Hematopoietic multipotent progenitor cell treated with erythropoietin and hydrocortisone succinate and interleukin-3 and kit ligand, for 17 days (in vitro differentiated cells): ENCODE measurements at places on chromosomes 3 and 15.

GRCh38 chr15:96171853-96172296 is 158.6 kb upstream of the NR2F2 start:
- no peak for DNase-seq

DNA sequence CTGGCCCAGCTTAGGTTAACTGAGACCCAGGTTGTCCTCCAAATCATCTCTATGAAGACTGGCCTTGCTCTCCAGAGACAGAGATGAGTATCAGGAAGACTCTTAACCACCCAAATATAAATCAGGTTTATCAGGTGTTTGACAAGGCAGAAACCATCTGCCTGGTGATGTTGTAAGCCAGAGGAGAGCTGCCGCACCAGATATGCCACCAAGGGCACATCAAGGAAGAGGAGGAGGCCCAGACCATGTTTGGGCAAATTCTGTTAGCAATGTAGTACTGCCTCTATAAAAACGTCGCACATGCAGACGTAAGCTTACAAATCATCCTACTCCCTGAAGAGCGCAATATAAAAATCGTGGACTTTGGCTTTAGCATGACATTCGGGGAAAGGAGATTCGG is 21.0 kb upstream of the RPL32 start:
- DNase-seq, result no peak

DNA sequence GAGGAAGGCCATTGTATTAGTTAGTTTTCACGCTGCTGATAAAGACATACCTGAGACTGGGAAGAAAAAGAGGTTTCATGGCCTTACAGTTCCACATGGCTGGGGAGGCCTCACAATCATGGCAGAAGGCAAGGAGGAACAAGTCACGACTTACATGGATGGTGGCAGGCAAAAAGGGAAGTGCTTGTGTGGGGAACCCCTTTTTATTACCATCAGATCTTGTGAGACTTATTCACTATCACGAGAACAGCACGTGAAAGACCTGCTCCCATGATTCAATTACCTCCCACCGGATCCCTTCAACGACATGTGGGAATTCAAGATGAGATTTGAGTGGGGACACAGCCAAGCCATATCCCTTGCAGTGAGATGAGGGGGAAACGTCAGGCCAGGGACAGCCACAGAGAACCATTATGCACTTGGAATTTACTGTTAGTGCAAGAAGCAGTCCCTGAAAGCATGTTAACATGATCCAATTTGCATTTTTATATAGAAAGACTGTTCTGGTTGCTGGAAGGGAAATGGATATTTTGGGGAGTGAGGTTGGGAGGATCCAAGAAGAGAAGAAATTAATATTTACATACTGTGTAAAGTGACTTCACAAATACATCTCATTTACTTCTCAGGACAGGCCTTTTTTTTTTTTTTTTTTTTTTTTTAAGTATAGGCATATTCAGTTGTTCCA is 87.1 kb downstream of the ARNT2 start:
- DNase-seq, result no peak

- peak; percentile 67 for DNase-seq
Observed at GRCh38 chr3:52934630-52935530, 37.5 kb upstream of the STIMATE start.

DNA sequence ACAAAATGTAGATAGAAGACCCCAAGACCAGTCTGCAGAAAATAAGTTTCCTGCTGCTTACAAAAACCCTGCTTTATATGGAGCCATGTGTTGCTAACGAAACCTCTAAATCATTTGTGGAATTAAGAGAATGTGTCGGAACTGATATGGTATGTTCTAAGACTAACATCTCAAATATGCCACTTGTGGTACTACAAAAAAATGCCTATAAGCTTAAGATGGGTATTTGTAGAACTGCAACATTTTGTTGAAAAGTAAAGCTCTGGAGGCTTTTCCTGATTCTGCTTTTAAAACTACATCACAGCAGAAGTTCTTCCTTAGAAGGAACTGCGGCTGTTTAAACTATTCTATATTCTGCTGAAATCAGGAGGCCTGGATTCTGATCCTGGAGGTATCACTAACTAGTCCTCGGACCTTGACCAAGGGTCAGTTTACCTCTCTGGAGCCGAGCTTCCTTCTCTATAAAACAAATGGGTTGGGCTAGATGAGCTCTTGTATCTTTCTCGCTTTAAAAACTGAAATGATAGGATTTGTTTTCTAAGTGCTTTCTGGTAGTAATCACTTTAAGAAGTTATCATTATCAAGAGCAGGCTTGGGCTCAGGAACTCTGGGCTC is 74.9 kb downstream of the RAD18 start:
- no peak for DNase-seq

DNA sequence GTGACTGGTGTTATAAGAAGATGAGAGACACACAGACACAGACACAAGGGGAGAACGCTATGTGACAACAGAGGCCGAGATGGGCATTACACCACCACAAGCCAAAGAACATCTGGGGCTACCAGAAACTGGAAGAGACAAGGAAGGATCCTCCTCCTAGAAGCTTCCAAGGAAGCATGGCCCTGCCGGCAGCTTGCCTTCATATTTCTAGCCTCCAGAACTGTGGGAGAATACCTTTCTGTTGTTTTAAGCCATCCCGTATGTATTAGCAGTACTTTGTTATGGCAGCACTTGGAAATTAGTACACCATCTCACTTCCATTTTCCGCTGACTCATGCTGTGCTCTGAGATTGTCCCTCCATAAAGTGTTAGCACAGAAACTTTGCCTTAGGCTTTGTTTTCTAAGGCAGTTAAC is 38.7 kb upstream of the CA12 start:
- DNase-seq, result no peak
